ENCODE measurements at places on chromosomes 13 and 19.
A peak's percentile ranks its signal among the peaks of the same experiment; 100 is the strongest.

DNA sequence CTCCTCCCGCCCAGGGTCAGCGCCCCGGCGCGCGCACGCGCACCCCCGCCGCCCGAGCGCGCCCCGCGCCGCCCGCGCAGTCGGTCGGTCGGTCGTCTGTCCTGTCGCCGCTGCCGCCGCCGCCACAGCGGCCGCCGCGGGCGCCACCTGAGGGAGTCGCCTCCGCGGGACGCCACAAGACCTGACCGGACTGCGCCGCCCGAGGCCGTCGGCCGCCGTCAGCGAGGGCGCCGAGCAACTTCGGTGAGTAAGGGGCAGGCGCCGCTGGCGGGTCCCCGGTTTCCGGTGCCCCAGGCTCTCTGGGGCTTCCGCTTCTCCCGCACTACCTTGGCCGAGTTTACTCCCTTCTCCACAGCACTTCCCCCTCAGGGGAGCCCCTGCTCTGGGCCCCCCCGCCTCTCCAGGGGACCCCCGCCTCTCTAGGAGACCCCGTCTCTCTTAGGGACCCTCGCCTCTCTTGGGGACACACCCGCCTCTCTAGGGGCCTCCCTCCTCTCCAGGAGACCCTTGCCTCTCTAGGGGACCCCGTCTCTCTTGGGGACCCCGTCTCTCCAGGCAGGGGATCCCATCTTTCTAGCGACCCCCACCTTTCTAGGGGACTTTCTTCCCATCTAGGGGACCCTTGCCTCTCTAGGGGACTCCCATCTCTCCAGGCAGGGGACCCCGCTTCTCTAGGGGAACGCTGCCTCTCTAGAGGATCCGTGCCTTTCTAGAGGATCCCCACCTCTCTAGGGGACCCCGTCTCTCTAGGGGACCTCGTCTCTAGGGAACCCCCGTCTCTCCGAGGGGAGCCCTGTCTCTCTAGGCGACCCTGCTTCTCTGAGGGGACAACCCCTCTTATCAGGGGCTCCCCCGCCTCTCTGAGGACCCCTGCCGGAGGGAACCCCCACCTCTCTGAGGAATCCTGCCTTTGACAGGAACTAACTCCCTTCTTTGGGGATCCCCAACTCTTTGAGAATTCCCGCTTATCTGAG lies 19.3 kb upstream of the GATAD2A start:
- DNase-seq: no peak

DNA sequence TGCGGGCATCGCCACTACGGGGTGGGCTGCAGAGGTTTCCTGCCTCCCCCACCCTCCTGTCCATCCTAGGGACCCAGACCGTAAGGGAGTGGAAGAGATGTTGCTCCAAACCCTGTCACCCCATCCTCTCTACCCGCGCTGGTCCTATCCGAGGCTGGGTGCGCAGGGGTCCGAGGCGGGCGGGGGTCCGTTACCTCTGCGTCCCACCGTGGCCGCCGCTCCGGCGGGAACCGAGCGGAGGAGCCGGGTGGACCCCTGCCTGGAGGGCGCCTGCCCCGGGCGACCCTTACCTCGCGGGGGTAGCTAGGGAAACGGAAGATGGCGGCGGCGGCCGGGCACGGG lies at the start of gene DGKH:
Gene DGKH, plus strand, starts transcription at position 307 of the 342 bp plus-strand sequence. CDS start 126 bp downstream, outside the sequence.
- DNase-seq: no peak

DNA sequence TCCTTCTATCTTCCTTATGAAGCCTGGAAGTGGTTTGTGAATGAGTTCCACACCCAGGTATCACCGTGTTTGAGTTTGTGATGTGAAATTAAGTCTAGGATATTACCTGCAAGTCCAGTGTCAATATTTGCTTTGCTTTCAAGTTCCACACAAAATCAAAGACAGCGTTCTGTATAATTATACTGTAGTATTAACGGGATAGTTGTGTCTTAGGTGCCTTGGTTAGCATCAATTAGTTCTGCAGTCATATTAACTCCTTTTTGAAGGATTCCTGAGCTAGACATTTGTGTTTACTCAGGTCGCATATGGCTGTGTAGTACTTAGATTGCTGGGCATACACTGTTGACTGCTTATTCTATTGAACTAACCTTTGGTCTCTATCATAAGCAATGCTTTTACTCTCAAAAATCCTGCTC lies 54.4 kb downstream of the ERCC5 start:
- DNase-seq: no peak

- DNase-seq: no peak
These were observed 25.9 kb downstream of the RCN3 start for GRCh38 chr19:49553451-49554271.

GRCh38 chr19:34713262-34713637 lies 20.8 kb upstream of the ZNF181 start:
- DNase-seq: no peak

DNA sequence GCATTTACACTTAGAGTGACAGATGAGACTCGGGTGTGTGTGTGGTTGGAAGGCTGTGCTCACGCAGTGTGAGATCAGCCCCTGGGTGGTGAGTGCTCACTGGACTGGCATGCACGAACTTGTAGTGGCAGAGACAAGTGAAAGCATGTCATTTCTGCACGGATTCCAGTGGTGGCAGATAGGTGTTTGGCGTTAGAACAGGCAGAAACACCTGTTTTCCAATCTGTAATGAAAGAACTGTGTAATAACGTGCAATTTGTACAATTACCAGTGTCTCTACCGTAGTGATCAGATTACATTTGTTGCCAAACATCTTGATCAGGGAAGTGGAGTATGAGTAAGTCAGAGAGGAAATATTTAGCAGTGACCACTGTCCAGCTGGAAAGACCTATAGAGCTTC lies 8.2 kb downstream of the LAMP1 start:
- no peak for DNase-seq

DNA sequence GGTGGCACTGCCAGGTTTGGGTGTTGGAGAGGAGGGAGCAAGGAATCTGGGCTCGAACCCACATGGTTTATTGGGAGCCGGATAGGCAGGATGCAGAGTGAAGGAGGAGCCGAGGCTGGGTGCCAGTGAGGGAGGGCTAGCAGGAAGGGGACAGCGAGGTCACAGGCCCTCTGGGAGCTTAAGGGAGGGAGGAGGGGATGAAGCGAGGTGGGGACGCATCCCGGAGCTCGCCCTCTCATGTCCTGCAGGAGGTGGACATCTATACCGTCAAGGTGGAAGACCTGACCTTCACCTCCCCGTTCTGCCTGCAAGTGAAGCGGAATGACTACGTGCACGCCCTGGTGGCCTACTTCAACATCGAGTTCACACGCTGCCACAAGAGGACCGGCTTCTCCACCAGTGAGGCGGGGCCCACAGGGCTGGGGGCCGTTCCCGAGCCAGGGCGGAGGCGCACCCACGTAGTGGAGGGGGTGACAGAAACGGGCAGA lies 3.5 kb upstream of the ADM5 start:
- no peak for DNase-seq

DNA sequence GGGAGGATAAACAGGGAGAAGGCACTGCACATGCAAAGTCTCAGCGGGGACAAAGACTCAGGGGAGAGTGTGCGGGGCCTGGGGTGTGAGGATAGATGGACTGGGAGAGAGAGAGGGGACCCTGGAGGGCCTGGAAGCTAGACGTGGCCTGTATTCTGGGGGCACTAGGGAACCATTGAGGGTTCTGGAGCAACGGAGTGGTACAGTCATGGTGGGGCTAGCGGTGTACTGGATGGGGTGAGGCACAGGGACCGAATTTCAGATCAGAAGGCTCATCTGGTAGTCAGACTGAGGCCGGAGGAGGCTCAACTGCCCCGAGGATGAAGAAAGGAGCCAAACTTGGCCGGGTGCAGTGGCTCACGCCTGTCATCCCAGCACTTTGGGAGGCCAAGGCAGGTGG lies 8.0 kb upstream of the SBNO2 start:
- no peak for DNase-seq

GRCh38 chr19:52200044-52200443 lies 10.2 kb downstream of the PPP2R1A start:
- peak; percentile 74 for DNase-seq

- DNase-seq: no peak
These were observed 1666.0 kb downstream of the EFNB2 start for GRCh38 chr13:104869501-104869900.

GRCh38 chr13:33180122-33180804 lies 105.3 kb downstream of the STARD13 start:
- no peak for DNase-seq

DNA sequence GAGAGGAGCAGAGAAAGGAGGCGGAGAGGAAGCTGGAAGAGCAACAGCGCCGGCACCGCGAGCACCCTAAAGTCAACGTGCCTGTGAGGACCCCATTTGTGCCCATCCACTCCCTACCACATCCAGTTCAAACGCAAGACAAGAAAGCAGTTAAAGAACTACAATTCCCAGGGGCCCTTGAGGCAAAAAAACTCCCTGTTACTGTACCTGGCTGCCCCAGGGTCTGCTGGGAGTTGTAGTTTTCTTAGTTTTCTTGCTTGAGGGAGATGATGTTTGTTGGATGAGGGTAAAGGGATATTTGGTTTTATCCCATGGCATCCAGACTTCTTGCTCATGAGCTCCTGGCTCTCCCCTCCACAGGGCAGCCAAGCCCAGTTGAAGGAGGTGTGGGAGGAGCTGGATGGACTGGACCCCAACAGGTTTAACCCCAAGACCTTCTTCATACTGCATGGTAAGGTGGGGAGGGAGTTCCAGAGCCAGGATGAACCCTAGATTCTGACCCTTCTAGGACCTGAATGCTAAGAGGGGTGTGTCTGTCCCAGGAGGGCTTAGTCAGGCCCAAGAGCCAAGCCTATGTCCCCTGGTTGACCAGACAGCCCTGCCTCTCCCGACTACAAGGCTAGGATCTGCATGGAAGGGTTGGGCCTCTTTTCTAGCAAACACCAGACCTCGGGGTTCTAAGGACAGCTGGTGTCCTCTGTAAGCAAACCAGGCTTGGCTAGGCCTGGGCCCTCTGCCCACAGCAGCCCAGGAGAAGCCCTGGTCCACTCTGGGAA lies 13.2 kb downstream of the NUCB1 start:
- no peak for DNase-seq

DNA sequence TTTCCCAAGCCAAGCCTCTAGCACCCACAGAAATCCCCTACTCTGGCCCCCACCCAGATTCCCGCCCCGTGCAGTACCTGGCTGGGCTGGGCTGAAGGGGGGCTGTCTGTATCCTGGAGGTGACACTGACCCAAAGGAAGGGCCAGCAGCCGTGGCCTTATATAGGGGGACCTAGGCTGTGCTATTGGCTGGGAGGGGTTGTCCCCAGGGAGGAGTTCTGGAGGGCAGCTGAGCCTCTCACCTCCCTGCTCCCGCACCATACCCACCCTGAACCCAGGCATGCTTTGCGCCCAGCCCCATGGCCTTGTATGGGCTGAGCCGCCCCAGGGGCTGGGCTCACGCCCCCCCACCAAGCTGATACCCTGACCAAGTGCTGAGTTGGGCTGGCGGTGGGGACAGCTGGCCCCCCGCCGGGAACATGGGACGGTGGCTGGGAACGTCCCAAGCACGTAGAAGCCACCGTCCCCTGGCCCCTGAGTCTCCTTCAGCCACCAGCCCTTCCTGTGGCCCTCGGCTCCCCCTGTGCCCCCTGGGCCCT lies at the start of gene CKM:
Gene CKM, minus strand, starts transcription at position 132 of the 538 bp plus-strand sequence. CDS start 3,162 bp downstream, outside the sequence.
- no peak for DNase-seq

DNA sequence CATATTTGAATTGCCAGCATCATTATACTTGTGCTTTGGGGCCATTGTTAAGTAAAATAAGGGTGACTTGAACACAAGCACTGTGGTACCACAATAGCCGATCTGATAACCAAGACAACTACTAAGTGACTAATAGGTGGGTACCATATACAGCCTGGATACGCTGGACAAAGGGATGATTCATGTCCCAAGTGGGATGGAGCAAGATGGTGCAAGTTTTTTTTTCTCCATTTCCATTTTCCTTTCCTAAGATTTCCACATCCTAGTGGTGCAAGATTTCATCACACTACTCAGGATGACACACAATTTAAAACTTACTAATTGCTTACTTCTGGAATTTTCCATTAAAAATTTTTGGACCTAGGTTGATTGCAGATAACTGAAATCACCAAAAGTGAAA lies 15.1 kb downstream of the BRCA2 start:
- DNase-seq: no peak

GRCh38 chr13:51765142-51765515 lies 38.8 kb downstream of the DHRS12 start:
- DNase-seq: no peak

- no peak for DNase-seq
These were observed 8.4 kb upstream of the ZNF554 start for GRCh38 chr19:2811221-2811722.

DNA sequence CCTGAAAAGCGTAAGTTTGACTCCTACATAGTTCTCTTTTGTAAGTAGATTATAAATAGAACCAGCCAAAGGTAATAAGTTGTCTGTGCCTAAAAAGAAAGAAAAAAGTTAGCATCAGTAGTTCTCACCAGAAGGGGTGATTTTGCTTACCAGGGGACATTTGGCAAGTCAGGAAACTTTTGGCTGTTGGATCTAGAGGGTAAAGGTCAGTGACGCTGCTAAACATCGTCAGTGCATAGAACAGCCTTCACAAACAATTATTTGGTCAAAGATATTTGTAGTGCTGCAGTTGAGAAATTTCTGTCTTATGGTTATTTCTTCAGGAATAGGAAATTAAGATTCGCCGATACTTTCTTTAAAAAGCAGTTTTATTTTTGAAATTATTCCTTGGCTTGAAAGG lies 2.0 kb downstream of the USPL1 start:
- no peak for DNase-seq

DNA sequence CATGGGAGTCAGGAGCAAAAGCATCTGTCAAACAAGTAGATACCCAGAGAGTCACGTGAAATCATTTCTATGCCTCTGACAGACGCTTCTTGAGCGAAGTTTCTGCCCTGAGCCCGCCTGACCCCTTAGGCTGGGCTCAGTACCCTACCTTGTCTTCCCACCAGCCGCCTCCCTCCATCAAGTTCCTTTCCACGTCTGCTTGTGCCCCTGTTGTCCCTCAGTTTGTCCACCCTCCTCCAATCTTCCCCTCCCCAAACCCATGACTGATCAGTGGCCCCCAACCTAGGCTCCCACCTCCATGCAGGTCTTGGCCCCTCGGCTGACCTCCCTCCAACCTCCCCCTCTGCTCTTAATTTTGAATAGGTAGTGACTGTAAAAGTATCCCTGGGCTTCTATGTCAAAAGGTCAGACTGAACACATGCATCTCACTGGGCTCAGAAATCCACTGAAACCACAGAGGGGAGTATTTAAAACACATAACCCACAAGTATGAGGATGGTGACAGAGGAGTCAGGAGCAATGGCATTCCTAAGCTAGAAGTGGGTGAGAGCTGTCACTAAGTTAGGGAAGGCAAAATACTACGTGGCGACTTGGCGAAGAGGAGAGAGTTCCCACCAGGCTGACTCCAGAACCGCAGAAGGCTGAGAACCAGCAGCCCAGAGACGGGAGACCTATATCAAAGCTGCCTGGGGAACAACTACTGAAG lies 1.7 kb upstream of the ZNF446 start:
- DNase-seq: no peak

DNA sequence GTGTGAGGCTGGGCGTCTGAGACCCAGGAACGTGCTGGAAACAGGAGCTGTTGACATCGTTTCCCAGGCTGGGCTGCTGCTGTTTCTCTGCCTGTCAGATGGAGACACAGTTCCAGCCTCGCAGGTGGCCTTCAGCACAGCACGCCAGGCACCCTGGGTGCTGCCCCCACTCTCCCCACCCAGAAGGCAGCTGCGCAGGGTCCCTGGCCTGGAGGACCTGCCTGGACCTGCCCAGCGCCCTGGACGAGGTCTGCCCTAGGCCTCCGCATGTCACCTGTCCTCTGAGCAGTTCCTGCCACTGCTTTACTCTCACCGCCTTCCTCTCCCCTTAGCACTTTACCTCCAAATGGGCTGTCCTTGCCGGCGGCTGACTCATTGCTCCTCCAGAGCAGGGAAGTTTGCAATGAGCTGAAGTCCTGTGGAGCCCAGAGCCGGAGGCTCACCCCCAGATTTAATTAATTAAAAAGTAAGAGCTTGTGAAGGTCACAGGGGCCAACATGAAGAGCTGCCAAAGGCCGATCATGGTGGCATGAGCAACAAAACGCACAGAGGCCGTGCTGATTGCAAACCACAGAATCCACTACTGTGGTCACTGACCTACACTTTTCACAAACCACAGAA lies 32.2 kb downstream of the C13orf46 start:
- DNase-seq: no peak

All from tibial artery (tissue), 4 donors.